ENCODE measurements at places on chromosomes 2 and 18.

DNA sequence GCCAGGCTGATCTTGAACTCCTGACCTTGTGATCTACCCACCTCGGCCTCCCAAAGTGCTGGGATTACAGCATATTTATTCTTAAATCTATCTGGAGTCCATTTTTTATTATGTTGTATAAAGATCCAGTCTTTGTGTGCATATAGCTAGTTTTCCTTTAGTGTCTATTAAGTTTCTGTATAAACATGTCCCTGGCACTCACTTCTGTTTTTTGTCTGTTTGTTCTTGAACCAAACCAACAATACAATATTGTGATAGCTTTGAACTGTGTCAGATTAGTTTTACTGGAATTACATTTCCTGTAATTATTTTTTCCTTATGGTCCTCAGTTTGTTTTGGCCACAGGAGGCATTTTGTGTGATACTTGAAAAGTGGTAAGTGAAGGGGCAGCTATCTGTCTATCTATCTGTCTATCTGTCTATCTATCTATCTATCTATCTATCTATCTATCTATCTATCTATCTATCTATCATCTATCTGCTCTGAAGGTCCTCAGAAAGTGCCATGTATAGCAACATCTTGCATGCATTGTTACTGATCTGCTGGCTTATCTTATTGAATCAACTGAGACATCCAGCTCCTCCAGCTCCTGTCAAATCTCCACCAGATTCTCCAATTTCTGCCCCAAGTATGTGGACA, 70.9 kb upstream of the ACVR1 start:
- no peak for DNase-seq

DNA sequence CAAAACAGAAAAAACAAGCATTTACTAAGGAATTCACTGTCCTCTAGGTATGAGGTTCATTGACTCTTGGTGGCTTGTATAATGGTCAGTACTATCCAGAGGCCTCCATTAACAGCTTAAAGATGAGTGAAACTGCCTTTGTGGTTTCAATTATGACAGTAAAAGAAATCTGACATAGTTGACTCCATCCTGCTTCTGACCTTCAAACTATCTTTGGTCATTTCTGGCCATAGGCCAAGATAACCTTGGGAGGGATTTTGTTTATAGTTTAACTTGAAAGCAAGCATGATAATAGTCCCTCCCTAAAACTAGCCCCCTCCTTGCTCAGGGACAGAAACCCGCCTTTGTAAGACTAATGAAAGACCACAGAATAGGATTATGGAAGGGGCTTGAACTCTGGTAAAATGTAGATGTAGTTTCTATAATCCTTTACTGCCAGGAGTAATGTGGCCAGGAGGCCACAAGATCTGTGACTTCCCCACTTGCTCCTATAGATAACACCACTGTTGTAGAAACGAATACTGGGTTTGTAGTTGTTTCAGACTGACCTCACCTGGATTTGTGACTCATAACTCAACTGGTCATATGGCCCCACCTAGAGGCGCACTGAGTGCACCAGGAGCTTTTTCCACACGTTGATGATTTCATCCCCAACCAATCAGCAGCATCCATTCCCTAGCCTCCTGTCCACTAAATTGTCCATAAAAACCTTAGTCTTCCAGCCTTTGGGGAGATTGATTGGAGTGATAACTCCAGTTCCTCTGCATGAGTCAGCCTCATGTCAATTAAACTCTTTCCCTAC, 8.6 kb upstream of the PLEKHM3 start:
- DNase-seq, result peak; percentile 33

GRCh38 chr2:33013684-33014110, 66.9 kb downstream of the LTBP1 start:
- no peak for DNase-seq

GRCh38 chr2:121372721-121373353, 87.8 kb upstream of the TFCP2L1 start:
- DNase-seq, result no peak
